ENCODE measurements at places on chromosomes 7 and 10.

DNA sequence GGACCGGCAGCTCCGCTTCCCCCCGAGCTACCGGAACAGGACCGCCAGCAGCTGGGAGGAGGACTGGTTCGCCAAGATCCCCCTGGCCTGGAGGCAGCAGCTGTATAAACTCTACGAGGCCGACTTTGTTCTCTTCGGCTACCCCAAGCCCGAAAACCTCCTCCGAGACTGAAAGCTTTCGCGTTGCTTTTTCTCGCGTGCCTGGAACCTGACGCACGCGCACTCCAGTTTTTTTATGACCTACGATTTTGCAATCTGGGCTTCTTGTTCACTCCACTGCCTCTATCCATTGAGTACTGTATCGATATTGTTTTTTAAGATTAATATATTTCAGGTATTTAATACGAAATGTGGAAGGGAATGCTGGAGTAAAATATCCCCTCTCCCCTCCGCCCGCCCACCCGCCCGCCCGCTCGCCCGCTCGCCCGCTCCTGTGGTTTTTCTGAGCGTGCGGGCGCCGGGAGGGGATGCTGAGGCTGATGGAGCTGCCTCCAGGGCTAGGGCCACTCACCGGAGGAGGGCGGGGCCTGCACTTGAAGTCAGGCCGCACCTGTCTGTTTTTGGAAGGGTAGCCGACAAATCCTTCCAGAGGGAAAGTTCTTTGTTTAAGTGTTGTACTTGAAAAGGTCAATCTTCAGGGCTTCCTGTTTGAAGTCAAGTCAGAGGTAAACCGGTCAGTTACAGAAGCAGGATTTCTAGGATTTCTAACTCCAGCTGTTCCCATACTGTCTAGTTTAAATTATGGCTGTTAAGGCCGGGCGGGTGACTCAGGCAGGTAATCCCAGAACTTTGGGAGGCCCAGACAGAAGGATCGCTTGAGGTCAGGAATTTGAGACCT lies 30.5 kb downstream of the CHST12 start:
- no peak for DNase-seq

DNA sequence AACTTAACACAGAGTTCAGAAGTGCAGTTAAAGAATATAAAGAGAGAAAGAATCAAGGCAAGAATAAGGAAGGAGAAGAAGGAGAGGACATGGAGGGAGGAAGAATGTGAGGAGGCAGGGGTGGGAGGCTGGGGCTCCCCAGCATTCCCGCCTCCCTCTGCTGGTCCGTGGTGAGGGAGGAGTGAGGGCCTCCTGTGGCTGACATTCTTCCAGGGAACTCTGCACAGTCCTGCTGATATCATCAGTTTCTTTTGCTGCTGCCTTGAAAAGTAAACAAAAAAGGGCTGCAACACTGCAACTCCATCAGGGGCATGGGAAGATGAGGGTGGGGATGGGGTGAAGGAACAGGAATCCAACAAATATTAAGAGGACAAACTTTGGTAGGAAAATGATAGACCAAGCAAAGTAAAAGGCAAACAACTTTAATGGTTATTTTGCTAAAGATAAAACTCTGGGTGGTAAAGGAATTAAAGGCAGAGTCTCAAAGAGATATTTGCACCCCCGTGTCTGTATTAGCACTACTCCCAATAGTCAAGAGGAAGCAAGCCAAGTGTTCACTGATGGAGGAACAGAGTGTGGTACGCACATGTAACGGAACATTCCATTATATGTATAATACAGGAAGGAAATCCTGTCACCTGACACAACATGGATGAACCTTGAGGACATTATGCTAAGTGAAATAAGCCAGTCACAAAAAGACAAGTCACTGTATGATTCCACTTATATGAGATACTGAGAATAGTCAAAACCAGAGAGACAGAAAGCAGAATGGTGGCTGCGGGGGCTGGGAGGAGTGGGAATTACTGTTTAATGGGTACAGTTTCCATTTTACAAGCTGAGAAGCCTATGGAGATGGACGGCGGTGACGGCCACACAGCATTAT lies 8.0 kb upstream of the SPOCK2 start:
- no peak for DNase-seq

GRCh38 chr7:79977481-79977880 lies 157.2 kb upstream of the GNAI1 start:
- DNase-seq, result no peak

- DNase-seq, result no peak
Measured at GRCh38 chr10:35083242-35083641, 6.9 kb downstream of the CUL2 start.

- no peak for DNase-seq
Measured at GRCh38 chr7:99365318-99366141, 9.0 kb upstream of the ARPC1B start.

GRCh38 chr7:106290319-106290718 lies 5.5 kb upstream of the NAMPT start:
- no peak for DNase-seq

GRCh38 chr7:24401628-24402593 lies 117.9 kb downstream of the NPY start:
- no peak for DNase-seq

DNA sequence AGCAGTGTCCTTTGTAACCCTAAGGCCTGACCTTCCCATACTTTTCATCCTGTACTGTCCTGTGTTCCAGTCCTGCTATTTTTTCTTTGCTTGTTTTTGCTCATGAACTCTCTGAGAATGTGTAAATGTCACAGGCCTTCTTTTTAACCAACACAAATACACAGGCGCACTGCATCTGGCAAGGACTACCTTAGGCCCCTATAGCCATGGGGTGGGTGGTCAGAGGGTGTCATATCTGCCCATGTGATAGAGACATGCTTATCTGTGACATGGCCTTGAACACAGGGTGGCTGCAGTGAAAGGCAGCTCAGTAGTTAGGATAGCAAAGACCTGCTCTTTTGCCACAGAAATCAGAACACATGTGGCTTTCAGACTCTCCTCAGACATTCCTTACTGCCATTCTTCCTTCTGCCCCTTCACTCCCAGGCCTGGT lies 3.9 kb upstream of the MBL2 start:
- DNase-seq, result no peak

DNA sequence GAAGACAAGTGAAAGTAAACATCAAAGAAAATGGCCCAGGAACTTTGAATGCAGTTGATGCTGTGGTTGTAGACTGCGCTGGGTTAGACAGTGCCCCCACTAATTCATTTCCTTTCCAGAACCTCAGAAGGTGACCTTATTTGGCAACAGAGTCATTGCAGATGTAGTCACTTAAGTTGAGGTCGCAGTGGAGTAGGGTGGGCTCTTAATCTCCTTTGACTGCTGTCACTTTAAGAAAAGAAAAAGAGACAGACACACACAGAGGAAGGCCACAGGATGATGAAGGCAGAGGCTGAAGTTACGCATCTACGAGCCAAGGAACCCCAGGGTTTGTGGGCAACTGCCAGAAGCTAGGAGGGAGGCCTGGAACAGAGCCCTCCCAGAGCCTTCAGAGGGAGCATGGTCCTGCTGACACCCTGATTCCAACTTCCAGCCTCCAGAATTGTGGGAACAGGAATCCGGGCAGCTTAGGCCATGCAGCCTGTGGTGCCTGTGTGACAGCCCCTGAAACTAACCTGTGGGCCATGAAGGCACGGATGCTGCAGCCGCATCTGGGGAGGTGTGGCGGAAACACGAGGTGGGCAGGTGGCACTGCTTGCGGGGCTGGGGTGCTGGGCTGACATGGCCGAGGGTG lies 107.6 kb downstream of the PRKAG2 start:
- DNase-seq, result peak; percentile 19

GRCh38 chr10:45491061-45491460 lies 117.0 kb downstream of the ALOX5 start:
- no peak for DNase-seq

- DNase-seq, result no peak
Measured at GRCh38 chr10:80137031-80137862, 4.7 kb downstream of the PLAC9 start.
